ENCODE measurements at places on chromosomes 2 and 18.

GRCh38 chr18:2354292-2354691 lies 217.0 kb downstream of the METTL4 start:
- no peak for DNase-seq

DNA sequence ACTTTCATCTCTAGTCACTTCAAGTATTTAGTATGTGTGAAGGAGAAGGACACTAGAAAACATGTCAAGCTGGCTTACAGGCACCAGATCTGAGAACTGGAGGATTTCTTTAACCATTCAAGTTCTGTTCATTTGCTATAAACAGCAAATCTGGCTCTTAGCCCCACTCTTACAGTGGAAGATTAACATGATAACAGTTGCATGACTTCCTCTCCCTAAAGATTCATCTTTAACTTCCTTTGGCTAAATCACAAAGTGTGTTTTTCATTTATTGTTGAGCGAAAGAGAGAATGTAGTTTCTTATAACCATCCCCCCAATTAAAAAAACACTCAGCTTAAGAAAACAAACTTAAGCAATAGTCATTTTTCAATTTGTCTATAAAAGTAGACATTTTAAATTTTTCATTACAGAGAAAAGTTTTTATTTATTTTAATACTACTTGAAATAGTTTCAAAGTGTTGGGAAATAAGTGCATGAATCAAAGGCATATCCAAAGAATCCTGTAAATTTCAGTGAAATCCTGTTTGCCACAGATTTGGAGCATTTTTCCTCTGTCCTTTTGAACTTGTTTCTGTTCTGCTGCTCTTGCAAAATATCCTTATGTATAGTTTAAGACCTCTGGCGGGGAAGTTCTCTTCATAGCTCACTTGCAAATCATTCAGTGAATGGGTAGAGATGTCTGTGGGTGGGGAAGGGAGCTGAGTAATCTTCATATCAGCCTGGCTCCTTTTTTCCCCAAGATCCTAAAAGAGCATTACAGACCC lies 241.0 kb upstream of the RBBP8 start:
- no peak for DNase-seq

GRCh38 chr2:25380023-25380422 lies 38.3 kb upstream of the DNMT3A start:
- DNase-seq: no peak

- DNase-seq: no peak
Measured at GRCh38 chr2:150256736-150257135, 230.7 kb downstream of the RND3 start.

GRCh38 chr2:85772019-85772745 lies 18.4 kb downstream of the ATOH8 start:
- DNase-seq: peak; percentile 92

- DNase-seq: no peak
Measured at GRCh38 chr2:188295067-188295685, 3.5 kb downstream of the GULP1 start.

- no peak for DNase-seq
Measured at GRCh38 chr2:2662847-2663356, 331.8 kb upstream of the MYT1L start.

DNA sequence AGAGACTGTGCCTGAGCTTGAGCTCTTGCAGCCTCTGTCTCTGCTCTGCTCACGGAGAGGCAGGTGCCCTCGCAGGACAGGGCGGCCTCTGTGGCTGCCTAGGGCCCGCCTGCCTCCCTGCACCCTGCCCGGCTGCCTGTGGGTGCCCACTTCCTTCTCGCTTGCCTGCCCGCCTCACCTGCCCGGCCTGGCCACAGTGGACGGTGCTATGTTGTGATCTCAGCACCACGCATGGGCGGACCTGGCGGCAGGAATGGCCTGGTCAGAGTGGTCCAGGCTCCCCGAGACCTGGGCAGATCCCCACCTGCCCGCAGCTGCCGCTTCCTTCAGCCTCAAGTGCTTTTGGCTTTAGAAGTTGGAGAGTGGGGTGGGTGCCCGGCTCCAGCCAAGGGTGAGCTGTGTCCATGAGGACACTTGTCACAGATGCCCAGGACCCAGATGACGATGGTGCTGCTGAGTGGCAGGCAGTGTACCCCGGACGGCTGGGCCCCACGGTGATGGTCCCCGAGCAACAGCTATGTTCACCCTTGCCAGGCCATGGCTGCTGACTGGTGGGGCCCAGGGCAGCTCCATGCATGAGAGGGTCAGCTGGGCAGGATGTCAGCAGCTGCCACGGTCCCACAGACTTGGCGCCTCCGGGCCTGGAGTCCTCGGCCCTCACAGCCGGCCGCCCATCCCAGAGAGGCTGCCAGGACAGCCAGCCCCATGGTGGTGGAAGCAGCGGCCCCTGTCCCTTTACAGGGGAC lies 25.3 kb downstream of the RTP5 start:
- DNase-seq: no peak

GRCh38 chr2:238847419-238847801 lies 475 bp upstream of the TWIST2 start:
- DNase-seq: no peak

DNA sequence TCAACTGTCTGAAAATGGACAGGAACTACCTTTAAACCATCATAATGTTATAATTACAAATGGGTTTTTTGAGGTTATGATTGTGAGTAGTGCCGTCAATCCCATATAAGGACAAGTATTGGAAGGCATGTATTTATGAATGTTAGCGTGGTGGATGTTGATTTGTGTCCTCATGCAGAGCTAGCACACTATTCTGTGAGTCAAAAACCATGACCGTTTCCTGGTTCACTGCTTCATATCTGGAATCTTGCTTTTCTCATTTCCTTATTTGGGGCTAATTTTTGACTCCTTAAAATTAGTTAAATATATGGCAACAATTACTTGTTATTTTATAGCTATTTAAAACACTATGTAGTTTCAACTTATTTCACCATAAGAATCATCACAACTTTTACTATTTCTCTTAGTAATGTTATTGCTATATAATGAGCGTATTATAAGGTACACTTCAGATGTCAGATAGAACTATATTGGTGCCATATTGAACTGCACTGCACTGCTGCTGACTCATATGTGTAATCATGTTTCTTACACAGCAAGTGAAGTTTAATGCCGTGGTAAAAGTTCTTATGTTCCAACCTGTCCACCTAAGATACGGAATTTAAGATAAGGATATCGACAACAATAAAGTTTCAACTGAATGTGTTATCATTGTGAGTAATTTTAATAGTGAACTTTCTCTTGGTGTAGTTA lies 192.8 kb downstream of the PTGR3 start:
- no peak for DNase-seq

- DNase-seq: peak; percentile 88
Measured at GRCh38 chr2:36597532-36598377, at the start of gene FEZ2. FEZ2 (minus strand) TSS chr2:36598168; CDS start chr2:36598142, 26 bp downstream.

GRCh38 chr2:135913727-135914365 lies 37.6 kb upstream of the MCM6 start:
- DNase-seq: peak; percentile 65

DNA sequence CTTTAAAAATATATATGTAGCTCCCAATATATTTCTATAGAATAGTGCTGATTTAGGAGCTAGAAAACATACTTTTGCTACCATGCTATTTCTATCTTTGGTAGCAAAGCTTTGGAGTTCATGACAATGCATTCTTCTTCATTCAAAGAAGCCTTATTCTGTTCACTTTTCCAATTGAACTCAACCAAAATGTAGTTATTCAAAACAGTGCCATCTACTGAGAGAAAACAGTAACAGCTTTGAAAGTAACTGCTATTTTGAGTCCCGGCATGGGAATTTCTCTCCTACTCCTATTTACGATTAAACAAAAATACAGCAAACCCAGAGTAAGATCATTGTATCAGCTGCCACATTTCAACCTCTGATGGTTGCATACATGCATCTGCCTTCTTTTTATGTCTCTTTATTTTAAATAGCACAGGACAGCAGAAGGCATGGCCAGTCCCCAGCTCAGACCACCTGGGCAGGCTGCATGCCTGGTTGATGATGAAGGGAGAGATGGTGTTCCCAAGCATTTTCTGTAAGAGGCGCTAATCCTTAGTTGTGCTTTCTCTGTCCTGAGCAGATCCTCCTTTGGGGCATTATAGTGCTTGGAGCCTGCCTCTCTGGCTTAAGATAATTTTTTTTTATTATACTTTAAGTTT lies 69.7 kb upstream of the SULT1C3 start:
- peak; percentile 48 for DNase-seq
